Inflammatory macrophage treated with lipopolysaccharide for 4 hours (primary cell): ENCODE measurements at places on chromosomes 5 and 9.

- DNase-seq: peak; percentile 21
Measured at GRCh38 chr5:154221371-154221896, 30.9 kb downstream of the GALNT10 start.

- DNase-seq: no peak
Measured at GRCh38 chr9:12739014-12739652, 35.7 kb upstream of the LURAP1L start.

GRCh38 chr9:74036549-74037231 lies 460.4 kb upstream of the RORB start:
- no peak for DNase-seq

DNA sequence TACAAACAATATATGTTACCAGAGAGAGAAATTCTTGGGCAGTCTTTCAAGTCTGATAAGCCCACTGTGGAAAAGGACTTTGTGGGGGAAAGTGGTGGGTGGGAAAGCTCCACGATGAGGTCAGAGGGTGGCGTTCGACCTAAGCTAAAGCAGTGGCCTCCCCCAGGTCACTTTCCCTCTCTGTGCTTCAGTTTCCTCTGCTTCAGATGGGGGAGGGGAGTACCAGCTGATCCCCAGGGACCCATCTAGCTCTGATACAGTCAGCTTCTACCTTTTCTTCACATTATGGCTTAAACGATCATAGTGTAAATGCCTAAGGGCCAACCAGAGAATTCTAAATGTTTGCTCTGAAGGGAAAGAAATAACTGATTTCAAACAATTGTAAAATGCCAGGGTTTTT lies 36.6 kb upstream of the ARSB start:
- no peak for DNase-seq

DNA sequence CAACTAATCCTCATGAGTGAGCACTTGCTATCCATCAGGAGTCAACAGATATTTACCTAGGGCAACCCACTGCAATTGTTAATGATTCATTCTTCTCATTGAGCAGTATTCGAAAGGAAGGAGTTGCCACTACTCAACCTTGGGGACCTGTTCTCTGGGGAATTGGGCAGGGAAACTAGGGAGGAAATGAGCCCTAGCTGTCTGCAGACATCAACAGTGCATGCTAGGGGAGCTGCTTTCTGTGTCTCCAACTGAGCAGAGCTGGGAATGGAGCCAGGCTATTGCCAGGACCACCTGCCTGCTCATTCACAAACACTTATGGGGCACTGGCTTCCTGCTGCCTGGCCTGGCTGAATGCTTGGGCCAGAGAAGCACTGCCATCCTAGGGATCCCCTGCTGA lies 183.4 kb downstream of the TMEM38B start:
- no peak for DNase-seq

DNA sequence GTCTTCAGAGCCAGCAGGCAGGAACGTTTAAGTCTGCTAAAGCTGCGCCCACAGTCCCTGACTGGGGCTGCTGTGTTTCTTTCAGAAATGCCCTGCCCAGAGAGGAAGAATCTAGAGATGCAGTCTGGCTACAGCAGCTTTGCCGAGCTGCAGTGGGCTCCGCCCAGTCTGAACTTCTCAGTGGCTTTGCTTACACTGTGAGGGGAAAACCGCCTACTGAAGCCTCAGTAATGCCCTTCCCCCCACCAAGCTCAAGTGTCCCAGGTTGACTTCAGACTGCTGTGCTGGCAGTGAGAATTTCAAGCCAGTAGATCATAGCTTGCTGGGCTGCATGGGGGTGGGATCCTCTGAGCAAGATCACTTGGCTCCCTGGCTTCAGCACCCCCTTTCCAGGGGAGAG lies 78.4 kb downstream of the SREK1 start:
- DNase-seq: no peak

DNA sequence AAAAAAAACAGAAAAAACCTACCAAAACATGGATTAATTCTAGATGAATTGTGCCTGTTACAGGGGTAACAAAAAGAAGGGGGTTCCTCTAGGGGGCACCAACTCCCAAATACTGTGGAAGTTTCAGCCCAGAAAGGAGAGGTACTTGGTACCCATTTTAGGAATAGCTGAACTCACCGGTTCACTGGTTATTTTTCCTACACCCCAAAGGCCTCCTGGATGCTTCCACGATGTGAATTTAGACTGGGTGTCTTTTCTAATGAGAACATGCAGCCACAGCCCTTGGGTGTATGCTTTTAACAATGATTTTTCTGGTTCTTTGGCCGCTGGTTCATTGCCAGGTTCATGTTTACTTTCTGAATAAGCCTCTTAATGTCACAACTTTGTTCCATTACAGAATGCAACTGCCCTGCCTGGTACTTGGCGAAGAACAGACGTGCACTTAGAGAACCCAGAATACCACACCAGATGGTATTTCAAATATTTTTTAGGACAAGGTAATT lies 46.7 kb downstream of the GARNL3 start:
- DNase-seq: no peak

GRCh38 chr9:77817590-77818311 lies 169.6 kb upstream of the GNA14 start:
- no peak for DNase-seq

- no peak for DNase-seq
Measured at GRCh38 chr5:3622961-3623360, 27.3 kb downstream of the IRX1 start.

GRCh38 chr5:147474140-147474539 lies 35.7 kb downstream of the DPYSL3 start:
- DNase-seq: no peak

- peak; percentile 74 for DNase-seq
Measured at GRCh38 chr9:7216004-7216841, 458.4 kb downstream of the KDM4C start.

GRCh38 chr5:89128092-89128491 lies 245.1 kb upstream of the MEF2C start:
- peak; percentile 63 for DNase-seq

DNA sequence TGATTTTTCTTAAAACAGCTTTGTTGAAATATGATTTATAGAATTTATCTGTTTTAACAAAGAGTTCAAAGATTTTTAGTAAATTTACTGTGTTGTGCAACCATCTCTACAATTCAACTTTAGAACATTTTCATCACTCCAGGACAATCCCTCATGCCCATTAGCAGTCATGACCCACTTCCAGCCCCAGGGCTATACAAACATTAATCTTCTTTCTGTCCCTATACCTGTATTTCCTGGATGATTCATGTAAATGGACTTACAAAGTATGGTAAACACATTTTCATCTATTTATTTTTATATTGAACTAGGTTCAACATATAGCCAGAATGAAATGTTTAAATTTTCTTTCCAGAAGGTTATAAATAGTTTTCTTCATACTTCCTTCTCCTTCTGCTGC lies 127.8 kb upstream of the CCDC180 start:
- no peak for DNase-seq

DNA sequence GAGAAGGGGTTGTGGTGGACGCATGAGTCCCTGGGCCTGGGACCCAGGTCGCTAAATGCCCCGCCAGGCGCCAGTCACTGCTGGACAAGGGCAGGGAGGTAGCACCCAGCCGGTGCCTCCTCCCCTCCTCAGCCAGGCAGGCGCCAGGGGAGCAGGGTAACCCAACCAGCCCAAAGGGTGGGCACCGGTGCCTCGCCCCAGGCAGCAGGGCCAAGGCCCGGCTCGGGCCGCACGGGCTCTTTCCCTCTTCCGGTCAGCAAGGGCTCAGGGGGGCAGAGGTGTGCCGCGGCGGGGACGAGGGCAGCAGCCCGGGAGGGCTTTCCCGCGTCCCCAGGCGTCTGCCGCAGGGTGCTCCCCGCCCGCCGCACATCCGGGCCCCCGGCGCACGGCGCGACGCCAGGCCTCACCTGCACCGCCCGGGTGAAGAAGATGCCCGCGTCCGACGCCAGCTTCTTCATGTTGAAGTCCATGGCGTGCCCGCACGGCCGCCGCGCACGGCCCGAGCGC lies 393 bp downstream of the SH3GLB2 start:
- DNase-seq: no peak

- no peak for DNase-seq
Measured at GRCh38 chr9:122797316-122798063, 2.4 kb upstream of the OR1K1 start.

GRCh38 chr5:157284458-157285212 lies 18.7 kb downstream of the CYFIP2 start:
- DNase-seq: no peak

DNA sequence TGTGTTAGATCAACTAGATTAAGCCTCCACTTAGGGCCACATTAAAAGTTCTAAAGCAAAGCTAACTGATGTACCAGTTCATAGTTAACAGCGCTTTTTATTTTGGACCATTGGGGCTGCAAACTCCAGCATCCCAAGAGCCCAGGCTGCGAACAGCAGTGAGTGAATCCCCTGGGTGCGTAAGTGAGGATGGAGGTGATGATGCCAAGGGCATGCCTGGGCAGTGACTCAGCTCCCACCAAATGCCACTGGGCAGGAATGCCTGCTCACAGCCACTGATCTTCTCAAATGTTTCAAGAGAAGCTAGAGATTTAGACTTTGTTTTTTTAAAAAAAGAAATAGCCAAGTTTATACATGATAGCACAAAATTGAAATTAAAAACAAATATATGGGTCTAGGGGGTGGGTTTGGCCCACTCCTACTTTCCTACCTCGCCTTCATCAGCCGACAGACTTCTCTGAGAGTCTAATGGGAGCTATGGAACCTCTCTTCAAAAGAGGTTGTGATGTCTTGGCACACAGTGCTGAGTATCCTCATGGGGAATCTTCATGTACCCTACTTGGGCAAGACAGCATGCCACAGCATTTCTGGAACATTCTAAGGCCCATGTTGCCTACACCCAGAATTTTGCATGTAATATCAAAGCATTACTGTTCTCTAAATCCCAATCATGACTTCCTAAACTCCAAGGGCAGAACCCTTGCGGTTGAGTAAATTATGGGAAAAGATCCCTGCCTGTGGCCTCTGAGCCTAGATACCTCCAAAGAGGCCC lies 398.1 kb downstream of the EBF1 start:
- DNase-seq: no peak

DNA sequence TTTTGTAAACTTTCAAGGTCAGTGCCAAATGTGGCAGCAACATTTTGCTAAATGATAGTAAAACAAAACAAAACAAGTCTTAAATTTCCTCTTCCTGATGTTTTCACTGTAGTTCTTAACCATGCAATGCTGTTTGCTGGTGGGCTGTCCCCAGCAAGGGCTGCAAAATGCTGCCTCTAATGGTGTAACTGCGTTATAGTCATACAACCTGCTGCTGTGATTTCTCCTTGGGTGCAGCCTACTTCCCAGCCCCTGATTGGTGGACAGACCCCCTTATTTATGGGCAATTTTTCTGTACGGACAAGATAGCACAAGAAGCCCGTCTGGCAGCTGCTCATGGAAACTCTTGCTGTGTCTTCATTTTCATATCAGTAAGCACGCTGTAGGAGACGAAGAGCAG lies 26.6 kb upstream of the PIP5K1B start:
- no peak for DNase-seq

DNA sequence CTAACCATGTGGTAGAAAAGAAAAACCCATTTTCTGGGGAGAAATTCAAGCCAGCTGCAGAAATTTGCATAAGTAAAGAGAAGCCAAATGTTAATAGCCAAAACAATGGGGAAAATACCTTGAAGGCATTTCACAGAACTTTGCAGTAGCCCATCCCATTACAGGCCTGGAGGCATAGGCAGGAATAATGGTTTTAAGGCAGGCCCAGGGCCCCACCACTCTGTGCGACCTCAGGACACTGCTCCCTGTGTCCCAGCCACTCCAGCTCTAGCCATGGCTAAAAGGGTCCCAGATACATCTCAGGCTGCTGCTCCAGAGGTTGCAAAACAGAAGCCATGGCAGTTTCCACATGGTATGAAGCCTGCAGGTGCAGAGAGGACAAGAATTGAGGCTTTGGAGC lies 253.3 kb downstream of the CTNND2 start:
- no peak for DNase-seq

- DNase-seq: peak; percentile 69
Measured at GRCh38 chr9:72856972-72857623, 95.8 kb downstream of the ALDH1A1 start.

GRCh38 chr9:21746550-21746949 lies 55.9 kb upstream of the MTAP start:
- DNase-seq: no peak

DNA sequence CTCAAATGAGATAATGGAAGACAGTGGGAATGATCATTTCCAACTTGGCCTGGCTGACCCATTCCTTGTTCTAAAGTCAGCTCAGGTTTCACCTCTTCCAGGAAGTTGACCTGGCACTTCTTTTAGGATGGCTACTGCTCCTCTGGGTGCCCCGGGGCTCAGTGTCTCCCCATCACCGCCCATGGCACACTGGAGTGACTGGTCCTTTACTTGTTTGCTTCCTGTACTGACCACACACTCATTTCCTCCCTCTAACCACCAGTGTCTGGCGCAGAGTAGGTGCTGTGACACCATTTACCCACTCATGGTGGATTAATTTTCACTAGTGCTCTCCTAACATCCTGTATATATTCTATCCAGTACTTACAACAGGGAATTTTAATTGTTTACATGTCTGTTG lies 183.5 kb downstream of the CDK5RAP2 start:
- DNase-seq: no peak

DNA sequence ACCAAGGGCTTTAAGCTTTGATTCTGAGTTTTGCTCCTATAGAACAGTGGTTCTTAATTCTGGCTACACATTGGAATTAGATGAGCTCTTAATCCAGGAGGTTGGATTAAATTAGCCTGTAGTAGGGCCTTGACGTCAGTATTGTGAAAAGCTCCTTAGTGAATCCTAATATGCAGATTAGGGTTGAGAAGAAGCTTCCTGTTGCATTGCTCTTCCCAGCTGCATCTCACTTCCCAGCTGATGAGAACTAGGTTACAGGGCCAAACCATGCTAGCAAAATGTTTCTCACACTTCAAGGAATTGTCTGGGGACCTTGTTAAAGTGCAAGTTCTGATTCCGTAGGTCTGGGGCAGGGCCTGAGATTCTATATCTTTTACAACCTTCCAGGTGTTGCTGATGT lies 300.0 kb downstream of the ZSWIM6 start:
- no peak for DNase-seq
